ENCODE measurements at places on chromosomes 4 and X. TPM values are rescaled to one million over a fixed set of nuclear protein-coding genes. Genes with fewer than 3 reads are reported as not detected.

CAPN6 gene
- polyA plus RNA-seq = 557 TPM

GRCh38 chr4:3257103-3257555, 8.2 kb downstream of the MSANTD1 start:
- DNase-seq = no peak

- DNase-seq = no peak
Measured at GRCh38 chr4:150896497-150896896, 118.6 kb downstream of the LRBA start.

RGN gene
- 2.5 TPM for polyA plus RNA-seq

GPR143 gene
- polyA plus RNA-seq = 0.87 TPM

GRCh38 chr4:56757261-56757746, 64.2 kb downstream of the SPINK2 start:
- DNase-seq = no peak

RHOXF2 gene
- polyA plus RNA-seq = 0.09 TPM

GRCh38 chr4:172978848-172979247, 189.8 kb upstream of the GALNT7 start:
- no peak for DNase-seq

GRCh38 chrX:10615931-10616774, 4.2 kb downstream of the MID1 start:
- DNase-seq = no peak

- no peak for DNase-seq
Measured at GRCh38 chr4:94068753-94069719, 138.6 kb upstream of the SMARCAD1 start.

USP11 gene
- polyA plus RNA-seq = 94.3 TPM

All from forelimb muscle (tissue), 1 donor.